ENCODE measurements at places on chromosomes 4 and X.

DNA sequence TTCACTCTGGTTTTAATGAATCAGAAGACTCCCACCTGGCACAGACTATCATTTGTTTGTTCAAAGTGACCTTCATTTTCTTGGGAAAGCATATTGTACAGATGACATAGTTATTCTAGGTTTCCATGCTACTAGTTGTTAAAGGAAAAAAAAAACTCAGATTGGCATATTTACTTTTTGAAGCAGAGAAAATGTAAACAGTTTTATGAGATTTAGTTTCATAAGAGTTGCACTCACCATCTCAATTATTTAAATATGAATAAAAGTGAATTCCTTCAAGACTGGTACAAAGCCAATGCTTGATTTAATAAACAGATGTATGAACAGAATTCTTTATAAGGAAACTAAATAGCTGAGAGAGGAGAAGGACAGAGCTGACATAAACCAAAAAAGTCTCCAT, 280.3 kb upstream of the UGT8 start:
- DNase-seq: no peak

DNA sequence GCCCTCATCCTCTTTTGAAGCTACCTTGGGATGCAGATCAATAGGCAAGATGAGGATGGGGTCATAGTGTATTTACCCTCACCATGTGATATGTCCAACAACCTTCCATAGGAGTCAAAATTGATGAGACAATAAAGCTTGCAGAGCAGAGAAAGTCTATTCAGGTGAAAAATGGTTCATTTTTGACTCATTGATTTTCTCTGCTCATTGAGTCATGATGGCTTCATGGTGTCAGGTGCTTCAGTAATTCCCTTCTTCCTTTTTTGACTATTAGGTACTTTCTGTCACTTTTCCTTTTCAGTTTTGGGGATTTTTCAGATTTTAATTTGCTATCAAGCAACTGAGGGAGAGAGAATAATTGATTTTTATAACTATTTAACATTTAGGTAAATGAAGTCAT, 55.9 kb upstream of the IL2 start:
- DNase-seq: no peak

DNA sequence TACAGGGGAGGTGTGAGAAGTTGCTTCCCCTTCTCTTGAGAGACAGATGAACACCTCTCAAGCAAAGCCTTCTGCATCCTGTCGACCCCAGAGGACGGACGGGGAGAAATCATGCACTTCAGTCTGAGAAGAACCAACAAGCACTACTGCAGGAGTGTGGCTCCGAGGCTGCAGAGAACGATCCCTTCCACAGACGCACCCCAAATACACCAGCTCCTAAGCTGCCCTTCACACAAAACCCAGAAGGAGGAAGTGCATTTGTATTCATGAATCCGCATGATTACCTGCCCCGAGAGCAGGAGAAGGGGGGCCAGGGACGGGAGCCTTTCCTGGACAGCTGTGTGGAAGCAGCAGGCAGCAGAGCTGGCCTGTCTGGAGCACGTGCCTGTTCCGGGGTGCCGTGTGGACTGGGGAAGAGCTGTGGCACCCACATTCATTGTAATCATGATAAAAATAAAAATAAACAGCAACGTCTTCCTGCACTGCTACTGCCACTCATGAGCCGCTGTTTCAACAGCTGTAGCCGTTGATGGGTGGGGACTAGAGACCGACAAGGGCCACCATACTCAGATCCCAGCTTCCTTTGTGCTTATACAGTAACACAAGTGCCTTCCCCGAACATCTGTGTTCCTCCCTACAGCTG, 42.9 kb downstream of the ACSL1 start:
- no peak for DNase-seq

DNA sequence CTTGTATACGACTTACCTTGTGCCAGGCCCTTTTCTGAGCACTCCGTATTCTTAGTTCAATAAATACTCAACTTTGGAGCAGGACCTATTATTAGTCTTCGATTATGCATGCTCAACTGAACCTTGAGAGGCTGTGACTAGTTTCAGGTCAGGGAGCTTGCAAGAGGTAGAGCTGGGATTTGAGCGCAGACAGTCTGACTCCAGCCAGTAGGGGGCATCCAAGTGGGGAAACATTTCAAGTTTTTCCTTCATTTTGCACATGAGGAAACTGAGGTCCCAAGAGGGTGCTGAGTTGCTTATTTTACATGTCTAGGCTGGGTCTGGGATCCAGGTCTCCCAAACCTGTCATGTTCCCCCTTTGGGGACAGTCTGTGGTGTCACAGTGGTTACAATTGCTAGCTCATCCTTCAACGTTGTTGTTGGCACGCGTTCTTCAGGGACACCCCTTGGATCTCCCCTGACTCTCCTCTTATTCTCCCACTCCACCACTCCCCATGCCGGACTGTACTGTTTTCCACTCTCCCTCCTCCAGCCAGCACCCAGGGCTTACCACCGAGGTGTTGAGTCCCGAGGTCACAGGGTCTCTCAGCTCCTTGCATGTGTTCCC, 6.7 kb upstream of the PRICKLE3 start:
- DNase-seq: no peak

DNA sequence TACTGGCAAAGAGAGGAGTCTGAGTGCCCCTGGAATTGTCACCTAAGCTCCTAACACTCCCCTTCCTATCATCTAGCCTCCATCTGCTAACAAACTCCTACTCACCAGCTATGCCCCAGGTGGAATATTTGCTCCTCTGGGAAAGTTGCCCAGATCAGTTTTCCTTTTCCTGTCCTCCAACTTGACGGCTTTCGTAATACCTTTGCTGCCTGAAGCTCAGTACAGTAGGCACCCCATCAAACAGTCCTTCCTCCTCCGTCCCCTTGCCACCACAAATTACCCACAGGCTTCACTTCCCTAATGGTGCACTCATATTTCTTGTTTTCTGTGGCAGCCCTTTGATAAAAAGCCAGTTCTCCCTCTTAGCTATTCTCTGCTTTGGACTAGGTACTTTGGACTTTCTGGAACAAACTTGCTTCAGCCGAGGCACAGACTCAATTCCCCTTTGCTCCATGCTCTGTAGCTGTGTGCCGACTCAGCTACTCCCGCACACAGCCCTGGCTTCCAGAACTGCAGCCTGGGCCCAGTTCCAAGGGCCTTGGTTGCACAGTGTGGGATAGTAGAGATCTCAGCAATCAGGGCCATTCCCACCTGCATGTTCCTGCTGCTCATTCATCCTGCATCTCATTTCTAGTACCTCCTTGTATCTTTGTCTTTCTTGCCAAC, 605.1 kb downstream of the BCOR start:
- no peak for DNase-seq

GRCh38 chrX:108198420-108198819, 106.8 kb downstream of the ATG4A start:
- no peak for DNase-seq

- no peak for DNase-seq
Measured at GRCh38 chr4:81355136-81355535, 116.6 kb downstream of the RASGEF1B start.

Measured in hypothalamus (tissue), 51 donors.